CD8-positive, alpha-beta memory T cell (primary cell): ENCODE measurements at places on chromosomes 16 and 17. TPM values are rescaled to one million over a fixed set of nuclear protein-coding genes. Genes with fewer than 3 reads are reported as not detected.

OR1A1 gene
- polyA plus RNA-seq, result not detected

LITAF gene
- polyA plus RNA-seq, result 629 TPM

TM4SF5 gene
- not detected for polyA plus RNA-seq

PNMT gene
- 0.39 TPM for polyA plus RNA-seq

NOL3 gene
- polyA plus RNA-seq, result 0.91 TPM

KRTAP9-2 gene
- polyA plus RNA-seq, result not detected
